ENCODE measurements at places on chromosomes 2 and 18. TPM values are rescaled to one million over a fixed set of nuclear protein-coding genes. Genes with fewer than 3 reads are reported as not detected.

Gene ANKRD30BL
- total RNA-seq: not detected

Gene REL
- total RNA-seq: 21.9 TPM

Gene RTN4
- 308 TPM for total RNA-seq

Gene POTEC
- not detected for total RNA-seq

Gene UPP2
- total RNA-seq: not detected

Gene OTX1
- total RNA-seq: not detected

DNA sequence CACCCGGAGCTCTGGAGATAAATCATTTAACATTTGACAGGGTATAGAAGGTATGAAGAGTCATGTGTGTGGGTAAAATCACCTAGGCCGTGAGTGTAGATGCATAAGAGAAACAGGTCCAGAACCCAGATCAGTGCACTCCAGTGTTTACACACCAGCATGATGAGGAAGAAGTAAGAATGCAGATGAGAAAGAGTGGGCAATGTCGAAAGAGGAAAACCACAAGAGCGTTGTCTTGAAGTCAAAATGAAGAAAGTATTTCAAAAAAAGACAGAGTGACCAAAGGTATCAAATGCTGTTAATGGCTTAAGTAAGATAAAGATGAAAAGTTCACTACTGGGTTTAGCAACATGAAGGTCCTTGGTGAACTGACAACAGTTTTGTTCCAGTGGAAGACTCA lies 32.0 kb upstream of the PLB1 start:
- DNase-seq: no peak

DNA sequence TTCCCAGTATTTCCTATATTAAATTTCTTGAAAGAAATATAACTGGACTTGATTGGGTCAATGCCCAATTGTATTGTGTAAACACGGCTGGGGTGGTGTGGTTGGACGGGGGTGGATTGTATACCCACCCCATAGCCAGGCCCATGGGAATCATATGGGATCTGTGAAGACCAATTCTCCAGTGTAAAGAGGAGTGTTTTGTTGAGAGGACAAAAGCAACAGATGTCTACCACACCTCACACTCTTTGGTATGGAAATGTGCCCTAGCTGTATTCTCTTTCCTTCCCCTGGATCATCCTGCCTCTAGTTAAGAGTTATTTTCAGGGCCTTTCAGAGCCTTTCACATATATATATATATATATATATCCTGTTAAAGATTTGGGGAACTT lies 57.5 kb upstream of the TGIF1 start:
- no peak for DNase-seq

GRCh38 chr2:44388877-44389276 lies 27.1 kb downstream of the CAMKMT start:
- no peak for DNase-seq

GRCh38 chr2:47024046-47024445 lies 108.4 kb upstream of the MCFD2 start:
- DNase-seq: no peak

DNA sequence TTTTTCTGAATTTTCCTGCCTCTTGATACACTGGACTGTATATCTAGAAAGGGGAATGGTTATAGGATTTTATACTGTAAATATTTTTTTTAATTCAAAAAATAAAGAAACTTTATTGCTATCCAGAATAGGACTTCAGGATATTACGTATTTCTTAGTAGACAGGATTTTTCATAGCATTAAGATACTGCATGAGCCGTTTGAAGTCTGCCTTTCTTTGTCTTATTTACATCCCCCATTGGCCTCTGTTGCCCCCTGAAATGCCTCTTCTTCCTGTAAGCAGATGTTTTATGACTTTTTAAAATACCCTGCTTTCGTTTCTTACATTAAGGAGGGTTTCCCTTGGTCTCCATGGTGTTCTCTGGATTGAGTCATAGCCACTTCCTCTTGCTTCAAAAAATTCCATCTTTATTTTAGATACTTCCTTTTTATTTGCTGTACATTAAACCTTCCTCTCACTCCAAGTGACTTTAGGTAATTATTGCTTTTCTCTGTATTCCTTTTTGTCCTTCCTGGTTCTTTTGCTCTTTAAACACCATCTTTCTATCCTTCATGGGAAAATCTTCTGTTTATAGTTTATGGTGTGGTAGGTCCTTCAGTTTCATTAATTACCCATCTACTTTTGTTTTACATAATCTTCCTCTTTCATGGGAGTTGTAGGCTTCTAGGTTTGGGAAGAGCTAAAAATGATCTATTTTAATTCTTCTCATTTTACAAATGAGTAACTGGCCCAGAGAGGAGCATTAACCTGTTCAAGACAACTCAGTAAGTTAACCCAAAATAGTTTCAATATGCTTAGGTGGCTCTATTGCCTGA lies 72.6 kb downstream of the ZNF532 start:
- no peak for DNase-seq

DNA sequence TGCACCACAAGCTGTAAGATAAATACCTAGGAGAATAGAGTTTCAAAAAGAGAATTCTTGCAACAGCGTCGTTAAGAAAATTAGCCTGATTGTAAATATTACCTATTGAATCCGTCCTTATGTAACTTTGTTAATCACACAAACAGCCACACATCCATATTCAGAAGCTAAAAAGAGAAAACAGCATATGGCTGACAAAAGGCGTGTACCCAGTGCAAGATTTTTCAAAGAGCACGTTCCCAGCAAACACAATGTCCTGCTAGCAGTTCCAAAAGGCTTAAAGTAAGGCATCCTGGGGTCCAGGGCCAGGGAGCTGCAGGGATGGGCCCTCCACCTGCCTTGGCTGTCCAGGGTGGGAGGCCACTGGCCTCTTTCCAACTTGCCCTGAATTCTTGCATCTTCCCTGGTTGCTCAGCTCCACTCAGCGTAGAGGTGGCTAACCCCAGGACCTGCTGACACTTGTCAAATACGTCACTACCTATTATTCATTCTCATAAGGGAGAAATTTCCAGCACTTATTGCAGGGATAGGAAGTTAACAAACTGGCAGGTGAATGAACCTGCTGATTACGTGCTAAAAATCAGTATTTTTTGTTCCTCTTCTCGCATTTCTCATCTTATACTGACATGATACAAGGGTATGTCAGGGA lies 102.1 kb upstream of the NEDD4L start:
- no peak for DNase-seq

DNA sequence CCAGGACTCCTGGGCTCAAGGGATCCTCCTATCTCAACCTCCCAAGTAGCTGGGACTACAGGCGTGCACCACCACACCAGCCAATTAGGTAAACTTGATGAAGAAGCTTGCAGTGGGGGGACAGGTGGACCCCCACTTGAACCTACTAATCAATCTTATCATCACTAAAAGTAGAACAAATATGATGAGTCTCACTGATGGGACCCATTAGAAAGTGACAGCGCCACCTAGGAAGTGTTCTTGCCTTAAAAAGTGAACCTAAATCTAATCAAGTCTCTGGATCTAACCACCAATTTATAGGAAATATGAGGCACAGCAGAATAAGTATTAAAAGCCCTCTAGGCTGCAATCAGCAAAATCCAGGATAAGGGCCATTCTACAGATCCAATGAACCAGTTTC lies 79.2 kb downstream of the BIN1 start:
- no peak for DNase-seq

GRCh38 chr18:63320975-63321265 lies 1.4 kb upstream of the BCL2 start:
- no peak for DNase-seq

- no peak for DNase-seq
These were observed 173.5 kb upstream of the SIX2 start for GRCh38 chr2:45182667-45183295.

GRCh38 chr2:34954758-34955157 lies 1355.7 kb upstream of the FAM98A start:
- DNase-seq: no peak

GRCh38 chr2:214242797-214243196 lies 168.1 kb upstream of the VWC2L start:
- DNase-seq: no peak

DNA sequence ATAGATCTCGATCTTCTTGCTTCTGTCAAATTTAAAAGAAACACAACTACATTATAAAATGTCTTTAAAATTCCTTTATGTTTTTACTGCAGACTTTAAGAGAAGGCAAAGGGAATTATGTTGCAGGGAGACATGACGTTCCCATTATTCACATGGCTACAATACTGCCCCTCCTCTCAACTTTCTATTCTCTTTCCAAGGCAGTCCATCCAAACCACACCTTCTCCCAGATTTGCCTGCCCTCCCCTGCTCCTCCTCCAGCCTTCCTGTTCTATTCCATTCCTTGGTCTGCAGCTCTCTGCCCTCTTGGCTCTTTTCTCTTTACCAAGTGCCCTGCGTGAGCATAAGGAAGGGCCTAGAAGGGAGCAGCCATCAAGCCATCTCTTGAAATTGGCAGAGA lies 61.3 kb downstream of the NABP1 start:
- DNase-seq: no peak

GRCh38 chr2:236997069-236997715 lies 88.5 kb upstream of the COPS8 start:
- no peak for DNase-seq

GRCh38 chr2:9135822-9136558 lies 70.6 kb upstream of the ASAP2 start:
- no peak for DNase-seq

GRCh38 chr18:33161131-33161530 lies 279.4 kb downstream of the CCDC178 start:
- DNase-seq: no peak

- DNase-seq: no peak
These were observed 252.5 kb upstream of the SP5 start for GRCh38 chr2:170462433-170463205.

DNA sequence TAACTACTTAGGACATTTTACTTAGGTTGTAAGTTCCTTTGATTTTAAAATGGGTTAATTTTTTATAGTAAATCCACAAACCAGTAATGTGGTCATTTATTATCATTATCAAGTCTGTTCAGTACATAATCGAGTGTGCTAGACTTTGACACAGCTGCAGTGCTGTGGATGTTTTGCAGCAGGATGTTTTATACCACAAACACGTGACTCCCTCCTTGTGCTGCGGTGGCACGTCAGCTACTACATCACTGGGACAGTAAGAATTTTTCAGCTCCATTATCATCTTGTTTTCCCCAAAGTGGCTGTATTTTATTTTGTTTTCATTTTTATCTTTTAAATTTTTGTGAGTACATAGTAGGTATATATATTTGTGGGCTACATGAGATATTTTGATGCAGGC lies 70.0 kb downstream of the ATP9B start:
- no peak for DNase-seq

- no peak for DNase-seq
These were observed 346.0 kb downstream of the FIGN start for GRCh38 chr2:163389838-163390237.
